AG08396 (cell line): ENCODE measurements at places on chromosomes 6 and 20.

DNA sequence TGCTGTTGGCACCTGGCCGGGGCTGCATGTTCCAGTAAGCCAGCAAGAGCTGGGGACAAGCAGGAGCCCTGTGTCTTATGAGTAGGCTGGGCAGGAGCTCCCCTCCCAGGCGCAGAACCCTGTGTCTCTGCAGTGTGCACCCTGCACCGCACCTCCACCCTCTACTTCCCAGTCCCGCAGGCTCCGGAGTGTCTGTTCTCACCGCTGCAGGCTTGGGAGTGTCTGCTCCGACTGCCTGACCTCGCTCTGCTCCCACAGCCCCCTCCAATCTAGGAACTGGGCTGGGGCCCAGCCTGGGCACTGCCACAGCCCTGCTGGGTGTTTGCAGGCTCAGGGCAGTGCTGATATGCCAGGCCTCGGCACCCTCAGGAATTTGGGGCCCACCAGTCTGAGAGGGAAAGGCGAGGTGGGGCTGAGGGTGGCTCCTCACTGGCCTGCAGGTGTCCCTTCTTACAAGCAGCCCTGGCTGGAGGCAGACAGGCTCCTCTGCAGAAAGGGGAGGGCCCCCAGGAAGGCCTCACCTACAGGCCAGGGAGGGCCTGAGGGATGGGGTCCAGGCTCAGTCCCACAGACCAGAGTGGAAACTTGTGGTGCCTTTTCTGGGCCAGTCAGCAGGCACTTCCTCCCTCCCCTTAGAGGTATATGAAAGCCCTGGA lies 871.6 kb upstream of the GJE1 start:
- DNase-seq, result no peak

- no peak for DNase-seq
Measured at GRCh38 chr20:45902199-45902701, 9.7 kb downstream of the PLTP start.

- no peak for DNase-seq
Measured at GRCh38 chr20:52880259-52880658, 91.9 kb upstream of the TSHZ2 start.

DNA sequence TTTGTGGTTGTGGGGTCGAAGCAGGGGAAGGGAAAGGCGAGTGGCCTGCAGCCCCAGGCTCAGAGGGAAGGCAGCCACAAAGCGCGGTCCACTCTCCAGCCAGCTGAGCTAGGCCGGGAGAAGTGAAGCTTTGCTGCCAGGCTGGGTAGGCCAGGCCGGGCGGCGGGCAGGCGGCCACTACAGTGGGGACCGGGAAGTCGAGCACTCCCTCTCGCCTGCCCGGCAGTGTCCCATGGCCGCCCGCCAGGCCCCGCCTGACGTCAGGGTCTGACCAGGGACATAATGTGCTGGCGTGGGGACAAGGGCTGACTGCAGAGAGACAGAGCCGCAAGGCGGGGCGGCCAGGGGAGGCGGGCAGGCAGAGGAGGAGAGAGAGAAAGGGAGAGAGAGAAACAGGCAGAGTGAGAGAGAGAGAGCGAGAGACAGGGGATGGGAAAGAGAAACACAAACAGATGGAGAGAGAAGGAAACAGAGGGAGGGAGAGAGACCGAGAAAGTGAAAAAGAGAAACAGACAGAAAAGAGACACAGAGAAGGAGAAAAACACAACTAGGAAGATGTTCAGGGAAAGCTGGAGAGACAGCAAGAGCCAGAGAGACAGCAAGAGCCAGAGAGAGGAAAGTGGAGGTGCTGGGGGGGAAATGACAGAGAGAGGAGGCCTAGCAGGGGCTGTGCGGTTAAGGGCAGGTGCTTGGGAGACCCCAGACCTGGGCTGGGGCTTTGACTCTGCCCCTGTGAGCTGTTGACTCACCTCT lies 94.5 kb upstream of the PTPN1 start:
- peak; percentile 86 for DNase-seq

DNA sequence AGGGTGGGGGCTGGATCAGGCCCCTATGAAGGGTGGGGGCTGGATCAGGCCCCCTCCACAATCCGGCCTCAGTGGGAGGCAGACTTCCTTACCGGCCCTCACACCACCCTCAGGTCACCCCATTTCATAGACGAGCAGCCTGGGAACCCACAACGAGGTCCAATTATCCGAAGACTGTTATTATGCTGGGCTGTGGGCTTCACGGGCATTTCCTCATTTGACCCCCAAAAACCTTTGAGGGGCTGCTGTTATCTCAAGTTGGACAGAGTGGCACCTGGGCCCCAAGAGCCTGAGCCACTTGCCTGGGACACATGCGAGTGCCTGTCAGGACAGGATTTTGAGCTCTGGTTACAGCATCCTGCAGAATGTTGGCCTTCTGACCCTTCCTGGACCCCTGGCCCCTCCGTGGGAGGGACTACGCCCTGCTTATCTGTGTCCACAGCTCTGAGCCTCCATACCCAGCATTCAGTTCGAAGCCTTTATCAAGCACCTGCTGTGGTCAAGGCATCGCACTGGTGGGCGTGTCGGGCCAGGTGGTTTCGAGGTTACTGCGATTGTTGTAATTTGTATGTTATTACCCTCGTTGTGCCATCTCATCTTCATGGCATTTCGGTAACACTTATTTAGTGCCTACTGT lies 34.5 kb upstream of the PCMTD2 start:
- DNase-seq, result no peak

GRCh38 chr20:42775037-42775436 lies 414.7 kb downstream of the PTPRT start:
- DNase-seq, result no peak

DNA sequence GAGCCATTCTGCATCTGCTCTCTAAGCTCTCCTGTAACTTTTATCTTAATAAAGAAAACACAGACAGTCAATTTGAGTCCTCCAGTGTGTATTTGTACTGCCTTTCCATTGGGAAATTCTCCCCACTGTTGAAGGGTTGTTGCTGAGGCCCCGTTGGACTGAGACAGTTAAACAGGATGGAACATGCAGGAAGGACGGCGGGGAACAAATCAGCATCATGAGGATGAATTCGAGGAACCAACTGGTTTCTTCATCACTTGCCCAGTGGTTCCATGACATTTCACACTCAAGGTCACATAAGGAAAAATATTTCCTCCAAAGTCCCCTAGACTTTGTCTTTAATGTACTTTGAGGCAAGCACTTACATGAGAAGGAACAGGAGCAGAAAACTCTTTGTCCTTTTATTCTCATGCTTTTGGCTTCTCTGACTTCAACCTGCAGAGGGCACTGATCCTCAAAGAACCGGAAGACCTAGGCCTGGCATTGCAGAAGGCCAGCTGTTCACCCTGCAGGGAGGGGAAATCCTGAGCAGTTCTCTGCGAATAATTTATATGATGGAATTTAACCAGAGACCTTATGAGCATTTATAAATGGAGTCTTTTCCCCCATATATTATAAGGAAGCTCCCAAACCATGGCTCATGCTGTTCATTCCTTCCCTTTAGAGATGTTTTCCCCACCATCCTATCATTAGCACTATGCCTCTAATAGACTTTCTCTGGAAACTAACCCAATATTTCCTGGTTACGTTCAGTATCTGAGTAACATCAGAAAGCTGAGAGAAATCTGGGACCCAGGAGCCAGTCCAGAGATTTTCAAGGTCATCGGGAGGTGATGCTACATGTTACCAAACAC lies 55.2 kb upstream of the ADGRF1 start:
- peak; percentile 76 for DNase-seq

GRCh38 chr20:23436681-23437080 lies 2.8 kb upstream of the CSTL1 start:
- DNase-seq, result no peak

GRCh38 chr6:162074641-162075275 lies 652.8 kb downstream of the PRKN start:
- no peak for DNase-seq

- no peak for DNase-seq
Measured at GRCh38 chr6:154127657-154128056, 88.6 kb downstream of the OPRM1 start.

- no peak for DNase-seq
Measured at GRCh38 chr6:4289770-4290320, 154.5 kb upstream of the ECI2 start.

DNA sequence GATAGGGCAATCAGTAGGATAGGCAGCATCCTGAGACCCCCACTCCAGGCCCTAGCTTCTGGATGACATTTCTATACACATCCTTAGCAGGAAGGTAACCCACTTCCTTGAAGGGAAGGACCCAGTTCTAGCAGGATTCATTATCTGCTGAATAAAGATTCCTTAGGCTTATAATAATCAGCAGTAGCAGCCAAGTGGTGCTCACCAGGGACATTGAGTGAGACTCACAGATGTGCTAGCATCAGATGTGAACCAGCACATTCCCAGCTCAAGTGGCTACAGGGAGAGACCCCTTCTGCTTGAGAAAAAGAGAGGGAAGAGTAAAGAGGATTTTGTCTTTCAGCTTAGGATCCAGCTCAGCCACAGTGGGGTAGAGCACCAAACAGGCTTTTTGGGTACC lies 244.8 kb upstream of the UFL1 start:
- no peak for DNase-seq

DNA sequence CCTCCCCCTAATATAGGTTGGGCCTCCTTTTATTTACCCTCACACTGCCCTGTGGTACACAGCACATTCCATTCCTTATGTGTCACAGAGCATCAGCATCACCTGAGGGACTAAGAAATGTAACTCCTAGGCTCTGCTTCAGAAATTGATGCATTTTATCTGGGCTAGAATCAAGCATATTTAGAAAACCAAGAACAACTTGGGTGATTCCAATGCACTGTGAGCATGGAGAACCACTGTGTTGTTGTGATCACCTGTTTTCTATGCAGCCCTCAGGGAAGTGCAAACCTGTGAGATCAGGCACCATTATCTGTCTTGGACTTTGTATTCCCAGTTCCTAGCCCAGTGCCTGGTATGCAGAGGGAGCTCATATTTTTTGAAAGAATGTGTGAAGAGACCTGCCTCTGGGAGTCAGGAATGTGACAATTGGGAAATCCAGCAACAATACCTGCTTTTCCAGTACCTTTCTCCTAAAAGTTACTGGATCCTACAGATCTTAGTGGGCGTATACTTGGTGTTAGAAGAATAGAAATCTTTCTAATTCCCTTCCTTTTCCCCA lies 7.0 kb downstream of the KAT14 start:
- no peak for DNase-seq

- DNase-seq, result no peak
Measured at GRCh38 chr6:98469141-98469540, 365.2 kb upstream of the POU3F2 start.

DNA sequence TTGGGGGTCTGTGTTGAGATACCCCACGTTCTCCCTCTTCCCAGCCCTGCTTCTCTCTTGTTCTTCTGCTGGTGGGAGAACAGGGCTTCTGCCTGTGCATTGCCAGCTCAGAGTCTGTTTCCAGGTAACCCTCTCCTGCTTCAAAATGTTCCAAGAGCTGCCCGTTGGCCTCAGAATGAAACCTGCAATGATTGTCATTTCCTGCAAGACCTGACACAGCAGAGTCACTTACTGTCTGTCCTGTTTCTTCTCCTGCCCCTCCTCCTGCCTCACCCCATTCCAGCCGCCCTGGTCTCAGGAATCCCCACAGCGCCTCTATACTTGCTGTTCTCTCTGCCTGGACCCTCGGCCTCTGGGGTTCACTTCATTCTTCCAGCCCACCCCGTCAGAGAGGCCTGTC lies 81.4 kb upstream of the ARID1B start:
- DNase-seq, result no peak

DNA sequence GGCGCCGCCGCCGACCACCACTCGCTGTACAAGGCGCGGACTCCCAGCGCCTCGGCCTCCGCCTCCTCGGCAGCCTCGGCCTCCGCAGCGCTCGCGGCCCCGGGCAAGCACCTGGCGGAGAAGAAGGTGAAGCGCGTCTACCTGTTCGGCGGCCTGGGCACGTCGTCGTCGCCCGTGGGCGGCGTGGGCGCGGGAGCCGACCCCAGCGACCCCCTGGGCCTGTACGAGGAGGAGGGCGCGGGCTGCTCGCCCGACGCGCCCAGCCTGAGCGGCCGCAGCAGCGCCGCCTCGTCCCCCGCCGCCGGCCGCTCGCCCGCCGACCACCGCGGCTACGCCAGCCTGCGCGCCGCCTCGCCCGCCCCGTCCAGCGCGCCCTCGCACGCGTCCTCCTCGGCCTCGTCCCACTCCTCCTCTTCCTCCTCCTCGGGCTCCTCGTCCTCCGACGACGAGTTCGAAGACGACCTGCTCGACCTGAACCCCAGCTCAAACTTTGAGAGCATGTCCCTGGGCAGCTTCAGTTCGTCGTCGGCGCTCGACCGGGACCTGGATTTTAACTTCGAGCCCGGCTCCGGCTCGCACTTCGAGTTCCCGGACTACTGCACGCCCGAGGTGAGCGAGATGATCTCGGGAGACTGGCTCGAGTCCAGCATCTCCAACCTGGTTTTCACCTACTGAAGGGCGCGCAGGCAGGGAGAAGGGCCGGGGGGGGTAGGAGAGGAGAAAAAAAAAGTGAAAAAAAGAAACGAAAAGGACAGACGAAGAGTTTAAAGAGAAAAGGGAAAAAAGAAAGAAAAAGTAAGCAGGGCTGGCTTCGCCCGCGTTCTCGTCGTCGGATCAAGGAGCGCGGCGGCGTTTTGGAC lies 2.0 kb downstream of the SOX4 start:
- peak; percentile 35 for DNase-seq

DNA sequence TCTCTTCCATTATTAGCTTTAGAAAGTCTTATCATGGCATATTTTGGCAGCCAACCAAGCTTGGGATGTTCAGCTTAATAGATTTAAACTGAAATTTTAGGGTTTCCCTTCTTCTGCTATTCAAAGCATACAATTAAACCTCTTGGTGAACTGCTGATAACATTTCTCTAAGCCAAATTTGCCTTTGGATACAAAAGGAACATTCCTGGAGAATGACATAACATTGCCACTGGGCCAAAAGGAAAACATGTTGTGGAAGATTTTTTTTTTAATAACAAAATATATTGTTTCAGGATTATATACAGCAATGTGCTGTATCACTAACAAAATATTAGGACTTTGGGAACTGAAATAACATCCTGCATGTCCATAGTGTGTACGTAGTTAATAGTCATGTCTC lies 215.1 kb upstream of the TBX18 start:
- DNase-seq, result no peak

DNA sequence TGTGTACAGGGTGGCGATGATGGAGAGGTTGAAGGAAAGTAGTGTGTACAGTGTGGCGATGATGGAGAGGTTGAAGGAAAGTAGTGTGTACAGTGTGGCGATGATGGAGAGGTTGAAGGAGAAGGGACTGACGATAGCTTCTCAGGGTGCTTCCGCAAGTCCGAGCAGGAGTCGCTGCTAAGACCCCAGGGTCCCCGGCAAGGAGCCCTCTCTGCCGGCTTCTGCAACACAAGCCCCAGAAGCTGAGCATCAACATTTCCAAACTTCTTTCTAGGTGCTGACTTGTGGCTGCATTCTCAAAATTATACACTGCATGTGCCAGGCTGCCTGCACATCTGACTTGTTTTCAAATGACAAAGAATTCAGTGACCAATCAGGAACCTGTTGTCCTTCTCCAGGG lies 47.8 kb upstream of the NXT1 start:
- no peak for DNase-seq

- DNase-seq, result peak; percentile 19
Measured at GRCh38 chr6:114096561-114097172, 125.7 kb upstream of the HDAC2 start.

DNA sequence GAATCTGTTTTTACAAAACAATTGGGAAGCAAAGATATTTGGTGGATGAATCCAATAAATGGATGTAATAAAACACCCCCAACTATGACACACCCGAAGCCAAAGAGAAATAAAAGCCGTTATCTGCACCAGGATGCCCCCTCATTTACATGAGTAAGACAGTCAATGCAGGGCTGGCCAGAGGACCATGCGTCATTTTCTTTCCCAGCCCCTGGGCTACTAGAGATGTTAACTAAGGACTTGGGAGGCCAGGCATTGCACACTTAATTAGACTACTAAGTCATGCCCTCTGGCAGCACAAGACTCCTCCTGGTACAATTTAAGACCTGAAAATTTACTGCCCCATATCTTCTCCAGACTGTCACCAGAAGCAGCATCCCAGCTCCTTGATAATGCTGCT lies 3.2 kb downstream of the LEMD2 start:
- DNase-seq, result no peak
